Colonic mucosa (tissue), 4 donors: ENCODE measurements at places on chromosomes 13 and 19.

DNA sequence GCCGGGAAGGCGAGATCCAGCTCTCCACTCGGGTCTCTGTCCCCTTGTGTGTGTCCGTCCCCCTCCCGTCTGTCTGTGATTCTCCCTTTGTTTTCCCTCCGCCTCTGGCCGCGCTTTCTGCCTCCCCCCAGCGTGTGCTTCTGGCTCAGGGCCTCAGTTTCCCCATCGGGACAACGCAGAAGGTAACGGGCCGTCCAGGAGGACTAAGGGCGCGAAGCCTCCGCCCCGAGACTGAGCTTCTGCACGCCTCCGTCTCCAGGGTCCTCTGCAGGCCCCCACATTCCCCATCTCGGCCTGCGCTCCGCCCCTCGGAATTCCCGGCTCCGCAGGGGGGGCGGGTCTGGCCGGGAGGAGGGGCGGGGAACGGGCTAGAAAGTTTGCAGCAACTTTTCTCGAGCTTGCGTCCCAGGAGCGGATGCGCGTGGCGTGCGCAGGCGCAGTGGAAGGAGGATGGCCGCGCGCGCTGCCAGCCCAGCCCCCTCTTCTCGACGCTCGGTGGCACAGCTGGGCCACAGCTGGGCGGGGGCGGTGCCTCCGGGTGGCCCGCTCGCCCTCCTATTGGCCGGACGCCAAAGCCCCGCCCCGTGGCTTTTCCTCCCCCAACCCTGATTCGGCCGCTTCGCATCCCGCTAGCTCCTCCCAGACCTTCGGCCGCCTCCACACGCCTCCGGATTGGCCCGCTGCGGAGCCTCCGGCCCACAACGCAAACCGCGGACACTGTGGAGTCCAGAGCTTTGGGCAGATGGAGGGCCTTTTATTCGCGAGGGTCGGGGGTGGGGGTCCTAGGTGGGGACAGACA lies at the start of gene SIX5:
Gene SIX5 (minus strand): TSS at position 269 of the 799 bp plus-strand sequence. CDS start 408 bp downstream, outside the sequence.
- peak; percentile 99 for DNase-seq

DNA sequence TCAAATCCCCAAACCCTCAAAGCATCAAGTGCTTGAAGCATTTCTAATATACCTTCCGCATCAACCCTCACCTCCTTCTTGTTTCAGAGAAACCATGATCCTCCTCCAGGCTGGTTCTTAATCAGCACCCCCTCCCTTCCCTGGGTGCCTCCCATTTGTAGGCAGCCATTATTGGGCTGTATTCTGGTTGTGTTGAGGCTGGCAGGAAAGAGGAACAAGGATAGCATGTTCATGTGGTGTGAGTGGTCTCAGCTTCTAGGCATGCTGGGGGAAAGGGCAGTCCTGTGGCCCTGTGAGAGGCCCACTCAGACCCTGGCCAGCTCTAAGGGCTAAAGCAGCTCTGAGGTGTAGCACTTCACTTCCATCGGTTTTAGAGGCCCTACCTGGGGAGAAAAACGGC lies 18.9 kb upstream of the TRIM13 start:
- DNase-seq = no peak

GRCh38 chr13:50842251-50842989 lies 1.1 kb downstream of the DLEU7 start:
- no peak for DNase-seq

DNA sequence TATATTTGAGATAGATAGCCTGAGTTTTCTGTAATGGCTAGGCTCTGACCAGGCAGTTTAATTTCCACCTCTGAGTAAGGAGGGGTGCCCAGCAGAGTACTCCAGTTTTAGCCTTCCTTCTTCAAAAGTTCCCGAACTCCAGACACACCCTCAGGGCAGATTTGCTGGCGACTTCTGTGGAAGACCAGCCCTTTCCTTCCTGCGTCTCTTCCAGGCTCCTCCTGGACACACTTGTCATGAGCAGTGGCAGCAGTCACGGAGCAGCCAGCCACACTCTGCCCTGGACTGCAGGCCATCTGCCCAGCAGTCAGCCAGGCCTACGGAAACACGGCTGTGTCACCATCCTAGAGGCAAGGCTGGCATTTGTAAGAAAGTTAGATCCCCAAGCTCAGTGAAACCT lies 6.6 kb upstream of the FLT1 start:
- DNase-seq = no peak

GRCh38 chr13:28248080-28248479 lies 109.7 kb downstream of the PAN3 start:
- DNase-seq = no peak
